Activated T-cell treated with anti-CD3 and anti-CD28 coated beads, Interleukin-2, amount 50 U/mL, for 72 hours (primary cell): ENCODE measurements at places on chromosomes 1 and 21.
A peak's percentile ranks its signal among the peaks of the same experiment; 100 is the strongest.

DNA sequence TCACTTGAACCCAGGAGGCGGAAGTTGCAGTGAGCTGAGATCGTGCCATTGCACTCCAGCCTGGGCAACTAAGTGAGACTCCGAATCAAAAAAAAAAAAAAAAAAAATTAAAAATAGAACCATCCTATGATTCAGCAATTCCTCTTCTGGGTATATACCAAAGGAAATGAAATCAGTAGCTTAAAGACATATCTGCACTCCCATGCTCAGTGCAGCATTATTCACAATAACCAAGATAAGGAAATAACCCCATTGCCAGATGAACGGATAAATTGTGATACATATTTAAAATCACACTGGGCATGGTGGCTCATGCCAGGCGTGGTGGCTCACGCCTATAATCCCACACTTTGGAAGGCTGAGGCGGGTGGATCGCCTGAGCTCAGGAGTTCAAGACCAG is 23.8 kb downstream of the ALDH9A1 start:
- no peak overlapping the region for H3K4me3 ChIP-seq
- no peak overlapping the region for H3K27ac ChIP-seq
- peaks cover 5% of the 10 kb centered on the region for H3K36me3 ChIP-seq
- H3K27me3 ChIP-seq: no peaks in the 10 kb centered on the region
- no peak for DNase-seq

- H3K36me3 ChIP-seq: peaks cover 4% of the 10 kb centered on the region
- H3K27ac ChIP-seq: no peak overlapping the region
- no peaks in the 10 kb centered on the region for H3K27me3 ChIP-seq
- no peak for DNase-seq
- no peak overlapping the region for H3K4me3 ChIP-seq
Measured at GRCh38 chr1:91693557-91693956, 192.4 kb downstream of the TGFBR3 start.

DNA sequence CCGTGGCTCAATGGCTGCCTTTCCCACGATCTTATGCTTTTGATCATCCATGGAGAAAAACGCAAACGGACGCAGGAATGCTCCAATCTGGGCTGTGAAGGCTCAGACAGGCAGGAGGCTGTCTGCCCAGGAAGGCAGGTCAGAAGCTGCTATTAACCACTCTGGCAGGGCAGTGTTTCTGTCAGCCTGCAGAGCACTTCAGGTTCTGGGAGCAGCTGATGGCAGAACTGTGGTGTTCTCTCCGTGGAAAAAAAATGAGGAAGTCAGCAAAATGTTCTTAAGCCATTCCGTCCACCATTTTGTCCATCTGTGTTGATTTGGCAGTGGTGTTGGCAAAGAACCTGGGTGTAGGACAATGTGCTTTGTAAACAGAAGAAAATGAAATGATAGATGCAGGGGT is 91.7 kb downstream of the SIM2 start:
- peaks cover 4% of the 10 kb centered on the region for H3K4me1 ChIP-seq
- no peak overlapping the region for H3K4me3 ChIP-seq
- no peaks in the 10 kb centered on the region for H3K27me3 ChIP-seq
- peaks cover 2% of the 10 kb centered on the region for H3K36me3 ChIP-seq
- no peak for DNase-seq

- H3K27ac ChIP-seq: no peak overlapping the region
- H3K36me3 ChIP-seq: no peaks in the 10 kb centered on the region
- no peak overlapping the region for H3K4me3 ChIP-seq
- H3K4me1 ChIP-seq: no peaks in the 10 kb centered on the region
- peaks cover 19% of the 10 kb centered on the region for H3K27me3 ChIP-seq
Measured at GRCh38 chr1:119286587-119287181, 81.9 kb upstream of the HAO2 start.

GRCh38 chr1:12505231-12505630 is 112.8 kb downstream of the DHRS3 start:
- no peak for DNase-seq
- H3K4me3 ChIP-seq: no peak overlapping the region
- no peaks in the 10 kb centered on the region for H3K27me3 ChIP-seq
- H3K4me1 ChIP-seq: peaks cover 62% of the 10 kb centered on the region
- H3K27ac ChIP-seq: no peak overlapping the region

GRCh38 chr1:31366796-31367195 is 6.1 kb downstream of the FABP3 start:
- no peak overlapping the region for H3K27ac ChIP-seq
- H3K4me3 ChIP-seq: no peak overlapping the region
- H3K27me3 ChIP-seq: no peaks in the 10 kb centered on the region
- no peak for DNase-seq

GRCh38 chr1:160415696-160416290 is 15.4 kb downstream of the VANGL2 start:
- no peaks in the 10 kb centered on the region for H3K4me1 ChIP-seq
- no peak for DNase-seq
- no peak overlapping the region for H3K4me3 ChIP-seq
- no peaks in the 10 kb centered on the region for H3K27me3 ChIP-seq

GRCh38 chr1:162893612-162893908 is 32.6 kb upstream of the CCDC190 start:
- H3K27ac ChIP-seq: no peak overlapping the region
- H3K4me1 ChIP-seq: no peaks in the 10 kb centered on the region
- H3K36me3 ChIP-seq: no peaks in the 10 kb centered on the region
- no peak for DNase-seq
- no peak overlapping the region for H3K4me3 ChIP-seq

GRCh38 chr1:44447051-44447810 is 42.2 kb downstream of the RNF220 start:
- peaks cover 20% of the 10 kb centered on the region for H3K27me3 ChIP-seq
- H3K27ac ChIP-seq: no peak overlapping the region
- H3K4me3 ChIP-seq: no peak overlapping the region
- H3K36me3 ChIP-seq: no peaks in the 10 kb centered on the region

- DNase-seq: no peak
- no peaks in the 10 kb centered on the region for H3K36me3 ChIP-seq
- no peaks in the 10 kb centered on the region for H3K27me3 ChIP-seq
- no peak overlapping the region for H3K27ac ChIP-seq
- no peaks in the 10 kb centered on the region for H3K4me1 ChIP-seq
- no peak overlapping the region for H3K4me3 ChIP-seq
Measured at GRCh38 chr1:77899647-77900320, 11.4 kb downstream of the NEXN start.

- no peaks in the 10 kb centered on the region for H3K27me3 ChIP-seq
- H3K27ac ChIP-seq: no peak overlapping the region
- H3K4me1 ChIP-seq: no peaks in the 10 kb centered on the region
- no peak overlapping the region for H3K4me3 ChIP-seq
Measured at GRCh38 chr1:214747050-214747635, 144.1 kb downstream of the CENPF start.

- no peaks in the 10 kb centered on the region for H3K27me3 ChIP-seq
- no peaks in the 10 kb centered on the region for H3K4me1 ChIP-seq
- no peaks in the 10 kb centered on the region for H3K36me3 ChIP-seq
- DNase-seq: no peak
- H3K4me3 ChIP-seq: no peak overlapping the region
Measured at GRCh38 chr1:73593364-73593763, 604.6 kb downstream of the LRRIQ3 start.

- no peak for DNase-seq
- no peaks in the 10 kb centered on the region for H3K4me1 ChIP-seq
- H3K36me3 ChIP-seq: no peaks in the 10 kb centered on the region
- peaks cover 23% of the 10 kb centered on the region for H3K27me3 ChIP-seq
- H3K4me3 ChIP-seq: no peak overlapping the region
- no peak overlapping the region for H3K27ac ChIP-seq
Measured at GRCh38 chr1:42385283-42385682, 4.7 kb downstream of the RIMKLA start.

- H3K27ac ChIP-seq: no peak overlapping the region
- no peaks in the 10 kb centered on the region for H3K36me3 ChIP-seq
- DNase-seq: no peak
- no peaks in the 10 kb centered on the region for H3K4me1 ChIP-seq
- no peaks in the 10 kb centered on the region for H3K27me3 ChIP-seq
Measured at GRCh38 chr1:245501633-245502032, 346.8 kb downstream of the KIF26B start.

DNA sequence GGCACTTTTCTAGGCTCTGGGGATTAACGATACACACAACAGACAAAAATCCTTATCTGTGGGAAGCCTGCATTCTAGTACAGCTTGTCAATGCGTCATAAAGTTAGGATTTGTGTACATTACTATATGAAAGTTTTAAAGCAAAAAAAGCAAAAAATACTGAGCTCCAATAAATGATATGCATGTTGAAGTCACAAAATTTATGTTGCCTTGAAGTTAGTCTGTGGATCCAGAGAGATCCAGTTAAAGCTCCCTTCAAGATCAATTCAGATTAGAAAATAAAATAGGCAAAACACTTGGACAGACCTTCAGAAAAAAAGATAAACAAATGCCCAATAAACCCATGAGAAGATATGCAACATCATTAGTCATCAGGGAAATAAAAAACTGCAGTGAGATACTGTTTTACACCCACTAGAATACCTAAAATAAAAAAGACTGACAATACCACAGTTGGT is 33.1 kb upstream of the KCNQ4 start:
- no peak for DNase-seq
- H3K4me1 ChIP-seq: peaks cover 48% of the 10 kb centered on the region
- no peaks in the 10 kb centered on the region for H3K27me3 ChIP-seq
- H3K27ac ChIP-seq: peak overlapping the region; percentile 46
- peaks cover 17% of the 10 kb centered on the region for H3K36me3 ChIP-seq

DNA sequence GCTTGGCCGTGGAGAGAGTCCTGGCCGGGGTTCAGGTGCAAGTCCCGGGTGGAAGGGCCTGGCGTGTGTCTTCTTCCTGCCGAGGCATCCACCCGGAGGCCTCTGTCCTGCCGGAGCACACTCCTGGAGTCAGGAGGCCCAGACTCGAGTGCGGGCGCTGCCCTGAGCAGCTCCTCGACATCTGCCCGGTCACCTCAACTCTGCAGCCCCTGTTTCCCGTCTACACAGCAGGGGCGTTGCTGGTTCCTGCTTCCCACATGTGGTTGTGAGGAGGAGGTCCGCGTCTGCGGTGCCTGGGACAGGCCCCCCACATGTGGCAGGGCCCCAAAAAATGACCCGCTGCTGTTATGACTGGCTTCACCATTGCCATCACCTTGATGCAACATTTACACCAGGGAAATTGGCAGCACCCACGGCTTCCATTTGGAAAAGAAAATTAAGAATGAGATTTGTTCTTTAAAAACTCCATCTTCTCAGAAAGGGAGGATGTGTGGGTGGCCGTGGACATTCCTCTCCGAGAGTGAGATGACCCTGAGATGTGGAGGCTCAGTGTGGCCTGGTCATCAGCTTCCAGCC is 169.8 kb downstream of the PRDM16 start:
- no peak overlapping the region for H3K4me3 ChIP-seq
- no peaks in the 10 kb centered on the region for H3K4me1 ChIP-seq
- DNase-seq: no peak
- H3K27me3 ChIP-seq: no peaks in the 10 kb centered on the region
- no peaks in the 10 kb centered on the region for H3K36me3 ChIP-seq

GRCh38 chr1:58870298-58870676 is 86.4 kb upstream of the JUN start:
- no peak for DNase-seq
- no peak overlapping the region for H3K4me3 ChIP-seq
- no peak overlapping the region for H3K27ac ChIP-seq
- no peaks in the 10 kb centered on the region for H3K36me3 ChIP-seq
- no peaks in the 10 kb centered on the region for H3K4me1 ChIP-seq

- H3K27me3 ChIP-seq: no peaks in the 10 kb centered on the region
- no peak for DNase-seq
- no peaks in the 10 kb centered on the region for H3K4me1 ChIP-seq
- H3K36me3 ChIP-seq: peaks cover 32% of the 10 kb centered on the region
- no peak overlapping the region for H3K27ac ChIP-seq
Measured at GRCh38 chr21:28974531-28975227, 18.0 kb downstream of the LTN1 start.

DNA sequence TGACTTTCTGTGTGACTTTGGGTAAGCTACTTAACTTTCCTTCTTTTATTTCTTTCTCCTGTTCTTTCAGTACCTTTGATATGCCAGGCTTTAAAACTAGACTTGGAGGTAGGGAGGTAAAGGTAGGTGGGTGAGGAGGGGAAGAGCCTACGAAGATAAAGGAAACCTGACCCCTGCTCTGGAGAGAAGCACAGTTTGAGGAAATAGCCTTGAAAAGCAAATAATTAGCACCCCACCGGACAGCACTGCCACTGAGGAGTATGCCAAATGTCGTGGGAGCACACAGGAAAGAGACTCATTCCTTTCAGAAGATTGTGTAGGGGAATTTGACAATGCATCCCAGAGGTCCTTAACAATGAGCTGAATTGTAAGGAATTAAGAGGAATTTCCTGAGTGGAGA is 65.2 kb upstream of the SPAG17 start:
- no peaks in the 10 kb centered on the region for H3K4me1 ChIP-seq
- no peaks in the 10 kb centered on the region for H3K36me3 ChIP-seq
- no peak overlapping the region for H3K27ac ChIP-seq
- no peak for DNase-seq
- no peak overlapping the region for H3K4me3 ChIP-seq

GRCh38 chr1:81670286-81670685 is 130.4 kb upstream of the ADGRL2 start:
- H3K27me3 ChIP-seq: no peaks in the 10 kb centered on the region
- no peak overlapping the region for H3K4me3 ChIP-seq
- no peaks in the 10 kb centered on the region for H3K4me1 ChIP-seq
- H3K27ac ChIP-seq: no peak overlapping the region
- DNase-seq: no peak
- no peaks in the 10 kb centered on the region for H3K36me3 ChIP-seq

GRCh38 chr1:197677752-197678295 is 97.5 kb downstream of the DENND1B start:
- H3K27ac ChIP-seq: no peak overlapping the region
- H3K36me3 ChIP-seq: no peaks in the 10 kb centered on the region
- no peak overlapping the region for H3K4me3 ChIP-seq
- H3K27me3 ChIP-seq: no peaks in the 10 kb centered on the region
- peaks cover 13% of the 10 kb centered on the region for H3K4me1 ChIP-seq

DNA sequence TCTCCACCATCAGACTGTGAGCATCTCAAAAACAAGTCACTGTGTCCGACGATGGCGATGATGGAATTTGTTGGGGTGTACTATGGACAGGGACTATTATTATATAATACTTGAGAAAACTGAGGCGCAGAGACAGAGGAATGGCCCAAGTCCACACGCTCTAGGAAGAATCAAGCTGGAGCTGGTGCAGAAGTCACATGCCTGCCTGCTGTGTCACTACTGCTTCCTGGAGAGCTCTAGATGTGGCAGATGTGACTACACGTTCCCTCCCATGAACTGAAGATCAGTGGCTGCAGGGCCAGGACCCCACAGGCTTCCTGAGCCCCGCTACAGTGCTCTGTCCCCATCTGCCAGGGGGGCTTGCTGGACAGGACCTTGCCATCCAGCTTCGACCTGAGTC is 56.9 kb downstream of the TRABD2B start:
- DNase-seq: no peak
- no peaks in the 10 kb centered on the region for H3K36me3 ChIP-seq
- H3K4me1 ChIP-seq: no peaks in the 10 kb centered on the region
- no peak overlapping the region for H3K4me3 ChIP-seq

- peaks cover 2% of the 10 kb centered on the region for H3K36me3 ChIP-seq
- no peak overlapping the region for H3K27ac ChIP-seq
- H3K4me3 ChIP-seq: no peak overlapping the region
Measured at GRCh38 chr1:213976665-213977485, 10.9 kb upstream of the PROX1 start.

DNA sequence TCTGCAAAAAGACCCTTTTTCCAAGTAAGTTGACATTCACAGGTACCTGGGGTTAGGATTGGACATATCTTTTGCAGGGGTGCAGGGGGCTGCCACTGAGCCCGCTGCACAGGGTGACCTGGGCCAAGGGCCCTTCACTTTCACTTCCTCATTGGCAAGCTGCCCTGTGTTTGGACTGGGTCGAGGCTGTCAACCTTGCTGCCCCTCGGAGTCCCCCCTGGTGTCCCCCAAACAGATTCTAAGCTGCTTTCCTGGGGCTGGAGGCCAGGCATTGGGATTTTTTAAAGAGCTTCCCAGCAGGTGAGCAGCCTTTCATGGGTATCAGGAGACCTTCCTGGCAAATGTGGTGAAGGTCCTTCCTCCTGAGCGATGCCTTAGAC is 7.9 kb upstream of the UMODL1 start:
- peak overlapping the region; percentile 83 for H3K4me3 ChIP-seq
- H3K4me1 ChIP-seq: peaks cover 59% of the 10 kb centered on the region
